ENCODE measurements at places on chromosomes 13 and 19.

DNA sequence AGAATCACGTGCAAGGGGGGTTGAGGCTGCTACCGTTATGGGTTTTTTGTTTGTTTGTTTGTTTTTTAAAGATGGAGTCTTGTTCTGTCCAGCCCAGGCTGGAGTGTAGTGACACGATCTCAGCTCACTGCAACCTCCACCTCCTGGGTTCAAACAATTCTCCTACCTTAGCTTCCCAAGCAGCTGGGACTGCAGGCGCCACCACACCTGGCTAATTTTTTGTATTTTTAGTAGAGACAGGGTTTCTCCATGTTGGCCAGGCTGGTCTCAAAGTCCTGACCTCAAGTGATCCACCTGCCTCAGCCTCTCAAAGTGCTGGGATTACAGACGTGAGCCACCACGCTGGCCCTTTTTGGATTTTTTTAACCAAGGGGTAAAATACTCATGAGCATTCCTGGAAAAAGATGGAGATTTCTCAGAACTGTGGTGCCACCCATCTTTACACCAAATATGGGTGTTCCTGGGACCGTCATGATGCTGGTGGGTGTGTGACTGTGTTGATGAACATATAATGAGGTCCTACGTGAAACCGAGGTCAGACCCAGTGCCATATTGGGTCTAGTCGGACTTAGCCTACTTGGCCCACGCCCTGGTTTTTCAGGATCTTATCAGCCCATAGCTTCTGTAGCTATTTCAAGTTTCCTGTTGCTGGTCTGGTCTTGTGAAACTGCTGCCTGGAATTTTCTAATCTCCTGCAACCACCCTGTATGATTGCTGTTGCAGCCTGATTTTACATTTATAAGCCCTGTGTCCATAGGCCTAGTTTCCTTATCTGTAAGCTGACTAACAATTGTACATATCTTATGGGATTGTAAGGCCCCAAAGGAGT is 6.2 kb downstream of the PPP1R15A start:
- H3K36me3 ChIP-seq: peaks cover 28% of the 10 kb centered on the region
- peaks cover 21% of the 10 kb centered on the region for H3K4me1 ChIP-seq
- H3K4me3 ChIP-seq: no peak overlapping the region
- DNase-seq: no peak
- no peak overlapping the region for H3K27ac ChIP-seq
- no peaks in the 10 kb centered on the region for H3K27me3 ChIP-seq

GRCh38 chr13:97274829-97275649 is 52.9 kb downstream of the MBNL2 start:
- H3K36me3 ChIP-seq: peaks cover 61% of the 10 kb centered on the region
- H3K4me3 ChIP-seq: 0 out of 2 replicates have a peak overlapping the region, but pooled peaks have one; percentile 2
- peaks cover 87% of the 10 kb centered on the region for H3K4me1 ChIP-seq

GRCh38 chr19:50962245-50962644 is 7.1 kb downstream of the KLK6 start:
- no peak overlapping the region for H3K4me3 ChIP-seq
- peaks cover 22% of the 10 kb centered on the region for H3K4me1 ChIP-seq
- peaks cover 49% of the 10 kb centered on the region for H3K36me3 ChIP-seq
- no peak for DNase-seq
- H3K27ac ChIP-seq: no peak overlapping the region

DNA sequence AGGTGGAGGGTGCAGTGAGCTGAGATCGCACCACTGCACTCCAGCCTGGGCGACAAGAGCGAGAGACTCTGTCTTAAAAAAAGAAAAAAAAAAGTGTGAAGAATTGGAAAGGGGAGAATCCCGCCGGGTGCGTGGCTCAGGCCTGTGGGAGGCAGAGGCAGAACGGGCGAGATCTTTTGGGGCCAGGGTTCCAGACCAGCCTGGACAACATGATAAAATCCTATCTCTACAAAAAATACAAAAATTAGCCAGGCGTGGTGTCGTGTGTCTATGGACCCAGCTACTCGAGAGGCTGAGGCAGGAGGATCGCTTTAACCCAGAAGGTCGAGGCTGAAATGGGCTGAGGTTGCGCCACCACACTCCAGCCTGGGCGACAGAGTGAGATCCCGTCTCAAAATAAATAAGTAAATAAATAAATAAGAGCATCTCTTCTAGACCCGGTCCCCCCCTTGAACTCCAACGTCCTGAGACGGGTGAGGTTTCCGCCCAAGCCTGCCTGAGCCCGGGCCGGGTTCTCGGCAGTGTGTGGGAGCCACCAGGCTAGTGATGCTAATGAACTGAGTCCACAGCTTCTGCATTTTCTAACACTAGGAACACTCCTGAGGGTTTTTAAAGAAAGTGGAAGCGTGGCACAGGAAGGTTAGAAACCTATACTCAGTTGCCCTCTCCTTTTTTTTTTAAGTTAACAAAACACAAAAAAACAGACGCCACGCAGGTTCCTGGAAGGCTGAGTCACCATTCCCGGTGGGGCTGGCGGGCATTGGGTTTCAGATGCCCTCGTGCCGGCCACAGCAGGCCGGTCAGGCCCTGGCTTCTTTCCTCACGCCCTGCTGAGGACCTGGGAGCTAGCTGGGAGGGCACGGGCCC is 22.0 kb downstream of the GPX4 start:
- no peaks in the 10 kb centered on the region for H3K27me3 ChIP-seq
- no peak overlapping the region for H3K27ac ChIP-seq
- no peak overlapping the region for H3K4me3 ChIP-seq
- DNase-seq: no peak

GRCh38 chr13:50448535-50448998 is 394.9 kb downstream of the DLEU7 start:
- no peak overlapping the region for H3K4me3 ChIP-seq
- H3K36me3 ChIP-seq: no peaks in the 10 kb centered on the region
- H3K27me3 ChIP-seq: no peaks in the 10 kb centered on the region
- DNase-seq: no peak
- H3K27ac ChIP-seq: no peak overlapping the region

GRCh38 chr19:1700733-1701663 is 48.6 kb upstream of the TCF3 start:
- no peaks in the 10 kb centered on the region for H3K4me1 ChIP-seq
- no peaks in the 10 kb centered on the region for H3K36me3 ChIP-seq
- no peak for DNase-seq
- peaks cover 17% of the 10 kb centered on the region for H3K27me3 ChIP-seq
- H3K4me3 ChIP-seq: no peak overlapping the region

GRCh38 chr13:68190818-68191217 is 960.7 kb upstream of the PCDH9 start:
- H3K27me3 ChIP-seq: no peaks in the 10 kb centered on the region
- H3K36me3 ChIP-seq: no peaks in the 10 kb centered on the region
- peak; percentile 68 for DNase-seq
- no peak overlapping the region for H3K4me3 ChIP-seq
- H3K27ac ChIP-seq: no peak overlapping the region

DNA sequence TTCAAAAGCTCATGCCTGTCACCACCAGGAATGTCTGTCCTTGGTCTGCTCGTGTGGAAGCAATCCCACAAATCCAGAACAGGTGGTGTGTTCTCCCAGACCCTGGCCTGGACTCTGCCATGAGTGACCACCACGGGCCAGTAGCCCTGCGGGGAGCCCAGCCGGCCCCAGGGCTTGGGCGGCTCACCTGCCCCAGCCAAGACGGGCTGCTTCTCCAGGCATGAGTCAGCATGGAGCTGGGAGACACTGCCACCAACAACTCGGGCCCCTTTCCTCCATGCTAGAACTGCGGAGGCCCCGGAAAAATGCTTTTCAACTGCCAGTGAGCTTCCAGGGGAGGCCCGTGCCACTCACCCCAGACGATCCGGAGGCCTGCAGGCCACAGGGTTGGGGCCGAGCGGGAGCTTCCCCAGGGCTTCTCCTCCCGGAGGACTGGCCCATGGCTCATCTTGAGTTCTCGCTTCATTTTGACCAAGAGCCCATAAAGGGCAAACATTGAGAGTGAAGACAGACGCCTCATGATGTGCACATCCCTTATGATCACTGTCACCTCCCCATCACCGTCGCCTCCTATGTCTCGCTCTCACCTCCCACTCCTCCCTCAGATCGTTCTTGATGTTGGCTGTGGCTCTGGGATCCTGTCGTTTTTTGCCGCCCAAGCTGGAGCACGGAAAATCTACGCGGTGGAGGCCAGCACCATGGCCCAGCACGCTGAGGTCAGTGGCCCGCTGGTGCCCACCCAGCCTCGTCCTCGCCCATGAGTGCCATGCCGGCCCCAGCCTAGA is 16.7 kb downstream of the YIPF2 start:
- H3K27me3 ChIP-seq: no peaks in the 10 kb centered on the region
- H3K27ac ChIP-seq: no peak overlapping the region

DNA sequence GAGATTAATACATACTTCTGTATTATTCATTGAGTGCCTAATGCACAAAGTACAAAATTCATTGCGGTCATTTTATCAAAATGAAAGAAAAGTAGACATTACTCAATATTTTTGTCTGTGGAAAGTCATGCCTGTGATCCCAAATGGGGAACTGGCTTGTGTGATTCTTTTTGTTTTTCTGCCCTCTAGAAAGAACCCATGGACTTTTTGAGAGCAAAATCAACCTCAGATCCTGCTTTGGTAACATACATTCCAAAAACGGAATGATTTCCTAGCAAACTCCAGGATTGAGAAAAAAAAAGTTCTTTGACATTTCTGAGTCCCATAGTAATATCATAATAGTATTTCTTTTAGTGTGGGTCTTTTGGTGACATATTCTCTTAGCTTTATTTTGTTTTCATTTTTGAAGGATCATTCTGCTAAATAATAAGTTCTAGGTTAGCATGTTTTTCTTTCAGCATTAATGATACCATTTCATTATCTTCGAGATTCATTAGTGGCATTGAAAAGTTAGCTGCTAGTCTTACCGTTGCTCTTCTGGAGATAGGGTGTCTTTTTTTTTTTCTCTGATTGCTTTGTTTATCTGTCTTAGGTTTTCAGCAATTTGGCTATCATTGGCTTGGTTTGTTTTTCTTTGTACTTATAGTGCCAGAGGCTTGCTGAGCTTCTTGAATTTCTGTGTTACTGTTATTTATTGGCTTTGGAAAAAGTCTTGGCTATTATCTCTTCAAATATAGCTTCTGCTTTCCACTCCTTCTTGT is 102.4 kb upstream of the CSNK1A1L start:
- no peaks in the 10 kb centered on the region for H3K36me3 ChIP-seq
- DNase-seq: no peak
- H3K27me3 ChIP-seq: no peaks in the 10 kb centered on the region
- no peak overlapping the region for H3K4me3 ChIP-seq
- no peaks in the 10 kb centered on the region for H3K4me1 ChIP-seq

DNA sequence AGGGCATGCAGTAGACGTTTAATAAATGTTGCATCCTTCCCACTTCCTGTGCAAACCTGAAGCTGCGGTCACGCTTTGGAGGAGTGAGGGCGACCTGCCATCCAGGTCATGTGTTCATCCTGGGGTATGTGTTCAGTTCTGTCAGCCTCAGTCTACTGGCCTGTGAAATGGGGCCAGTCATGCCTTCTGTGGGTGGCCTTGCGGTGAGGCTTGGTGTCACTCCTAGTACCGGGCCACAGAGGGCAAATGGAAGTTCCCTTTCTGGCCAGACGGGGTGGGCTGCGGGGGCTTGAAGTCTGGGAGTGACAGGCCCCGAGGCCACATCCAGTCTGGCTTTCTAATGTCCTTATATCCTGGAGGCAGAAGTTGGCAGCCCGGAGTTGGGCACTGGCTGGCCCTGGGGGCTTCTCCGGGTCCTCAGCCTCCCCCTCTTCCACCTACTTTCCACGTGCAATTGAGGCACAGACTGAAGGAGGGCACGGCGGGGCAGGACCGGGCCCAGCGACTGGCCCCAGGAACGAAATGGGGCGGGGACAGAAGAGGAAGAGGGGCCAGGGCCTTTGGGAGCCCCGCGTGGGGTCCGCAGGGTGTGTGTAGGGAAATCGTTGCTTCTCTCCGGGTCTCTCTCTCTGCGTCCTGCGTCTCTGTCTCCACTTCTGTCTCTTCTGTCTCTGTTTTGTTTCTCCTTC is 11.1 kb downstream of the PDE4A start:
- H3K36me3 ChIP-seq: no peaks in the 10 kb centered on the region
- H3K27ac ChIP-seq: no peak overlapping the region
- peak overlapping the region; percentile 51 for H3K4me3 ChIP-seq
- H3K4me1 ChIP-seq: 0 out of 2 replicates have a peak, but pooled peaks cover 9% of the 10 kb centered on the region
- peaks cover 36% of the 10 kb centered on the region for H3K27me3 ChIP-seq

DNA sequence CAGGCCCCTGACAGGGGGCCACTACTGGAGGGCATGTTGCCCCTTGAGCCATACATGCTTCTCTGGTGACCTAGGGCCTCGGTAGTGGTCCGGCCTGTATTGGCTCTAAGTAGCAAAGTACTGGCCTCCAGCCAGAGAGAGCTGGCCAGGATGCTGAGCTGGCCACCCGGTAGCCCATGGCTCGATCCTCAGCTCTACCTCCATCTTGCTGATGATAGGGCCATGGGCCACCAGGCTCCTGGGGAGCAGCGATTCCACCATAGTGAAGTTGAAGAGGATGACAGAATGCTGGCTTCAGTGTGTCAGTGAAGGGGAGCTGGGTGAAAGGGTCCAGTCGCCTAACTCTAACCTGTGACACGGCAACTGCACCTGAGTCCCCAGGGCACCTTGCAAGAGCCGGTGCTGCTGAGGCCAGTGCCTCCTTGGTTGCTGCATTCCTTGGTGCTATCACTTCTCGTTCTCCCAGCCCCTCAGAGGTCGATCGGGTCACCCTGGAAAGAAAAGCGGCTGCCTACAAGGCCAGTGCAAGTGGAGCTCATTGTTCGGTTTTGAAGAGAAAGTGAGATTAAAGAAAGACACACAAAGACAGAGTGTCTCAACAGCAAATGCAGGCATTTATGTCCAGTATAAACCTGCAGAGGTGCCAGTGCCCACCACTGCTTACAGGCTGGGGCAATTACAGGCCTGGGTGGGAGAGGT is 5.0 kb downstream of the FPR3 start:
- H3K4me3 ChIP-seq: no peak overlapping the region
- peaks cover 6% of the 10 kb centered on the region for H3K27me3 ChIP-seq
- no peak overlapping the region for H3K27ac ChIP-seq
- H3K36me3 ChIP-seq: no peaks in the 10 kb centered on the region
- no peaks in the 10 kb centered on the region for H3K4me1 ChIP-seq

GRCh38 chr13:111187960-111188541 is 72.9 kb downstream of the ARHGEF7 start:
- H3K4me3 ChIP-seq: no peak overlapping the region
- peaks cover 8% of the 10 kb centered on the region for H3K4me1 ChIP-seq
- no peaks in the 10 kb centered on the region for H3K36me3 ChIP-seq
- no peak for DNase-seq
- no peaks in the 10 kb centered on the region for H3K27me3 ChIP-seq

GRCh38 chr13:65540175-65540574 is 1690.0 kb downstream of the PCDH9 start:
- no peaks in the 10 kb centered on the region for H3K4me1 ChIP-seq
- no peaks in the 10 kb centered on the region for H3K36me3 ChIP-seq
- no peak overlapping the region for H3K4me3 ChIP-seq
- no peaks in the 10 kb centered on the region for H3K27me3 ChIP-seq

- peaks cover 8% of the 10 kb centered on the region for H3K4me1 ChIP-seq
- no peak for DNase-seq
- 0 out of 2 replicates have a peak, but pooled peaks cover 8% of the 10 kb centered on the region for H3K36me3 ChIP-seq
- H3K4me3 ChIP-seq: no peak overlapping the region
- no peak overlapping the region for H3K27ac ChIP-seq
- 0 out of 2 replicates have a peak, but pooled peaks cover 2% of the 10 kb centered on the region for H3K27me3 ChIP-seq
Observed at GRCh38 chr19:54969647-54970046, 3.5 kb downstream of the NLRP2 start.

Measured in PC-9 (cell line).